ENCODE measurements at places on chromosomes 4 and X.

DNA sequence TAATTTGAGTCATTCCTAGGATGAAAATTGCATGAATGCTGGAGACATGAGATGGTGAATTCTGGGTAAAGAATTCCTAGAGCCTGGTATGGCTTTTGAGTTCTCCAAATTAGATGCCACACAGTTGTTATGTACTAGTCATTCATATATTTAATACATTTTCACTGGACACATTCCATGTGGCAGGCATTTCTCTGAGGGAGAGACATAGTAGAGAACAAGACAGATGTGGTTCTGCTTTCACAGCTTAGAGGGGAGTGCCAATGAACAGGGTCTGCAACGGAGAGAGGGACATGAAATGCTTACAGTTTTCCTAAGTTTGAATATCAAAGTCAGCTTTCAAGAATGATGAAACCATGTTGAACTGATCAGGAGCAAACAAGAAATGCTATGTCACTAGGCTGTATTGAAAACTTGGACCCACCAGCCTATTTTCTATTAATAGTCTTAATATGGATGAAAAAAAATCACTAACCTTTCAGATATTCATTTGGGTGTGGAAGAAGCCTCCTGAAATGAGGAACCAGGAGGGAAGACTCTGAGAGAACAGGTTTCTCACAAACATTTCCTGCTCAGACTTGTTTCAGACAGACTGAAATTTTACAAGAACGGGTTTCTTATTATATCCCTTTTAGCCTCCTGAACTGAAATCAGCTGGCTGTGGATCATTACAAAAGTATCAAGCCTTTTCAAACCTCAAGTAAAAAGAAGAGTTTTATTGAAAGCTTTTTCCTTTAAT lies 276.0 kb upstream of the TET2 start:
- no peak for DNase-seq

GRCh38 chr4:108850219-108850649 lies 87.4 kb upstream of the ETNPPL start:
- no peak for DNase-seq

GRCh38 chr4:40908297-40908696 lies 158.5 kb downstream of the NSUN7 start:
- no peak for DNase-seq

DNA sequence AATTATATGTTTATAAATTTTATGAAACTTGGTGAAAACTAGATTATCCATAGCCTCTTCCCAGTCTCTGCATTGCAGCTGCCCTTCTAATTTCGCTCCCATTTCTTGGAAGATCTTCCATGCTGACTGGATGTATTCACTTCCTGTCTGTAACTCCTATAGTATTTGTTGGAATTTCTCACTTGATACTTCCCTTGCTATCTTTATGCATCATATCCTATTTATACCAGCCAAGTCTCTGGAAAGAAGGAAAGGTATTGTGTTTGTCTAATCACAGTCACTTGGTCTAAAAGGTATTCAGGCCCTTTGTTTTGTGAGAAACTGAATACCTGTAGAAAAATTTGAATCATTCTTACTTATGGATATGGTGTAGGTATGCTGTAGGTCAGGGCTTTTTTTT lies 870.9 kb upstream of the FRG1 start:
- DNase-seq = no peak

GRCh38 chr4:21888195-21888976 lies 60.2 kb downstream of the KCNIP4 start:
- no peak for DNase-seq

Data from stimulated activated CD8-positive, alpha-beta memory T cell treated with anti-CD3 and anti-CD28 coated beads, Interleukin-2, amount 100 ng/mL, for 1 hour (primary cell).